Activated CD8-positive, alpha-beta T cell treated with anti-CD3 and anti-CD28 coated beads for 36 hours (primary cell): ENCODE measurements at places on chromosomes 4 and X. TPM values are rescaled to one million over a fixed set of nuclear protein-coding genes. Genes with fewer than 3 reads are reported as not detected.

SCFD2 gene
- total RNA-seq, result 21.4 TPM

NFXL1 gene
- total RNA-seq, result 14.5 TPM

PKD2 gene
- total RNA-seq, result 2.3 TPM

GLRA3 gene
- not detected for total RNA-seq

ADAMTS3 gene
- total RNA-seq, result not detected

GJB1 gene
- not detected for total RNA-seq

CD99L2 gene
- 11.9 TPM for total RNA-seq

CTAG1A gene
- total RNA-seq, result not detected

MAGEE2 gene
- total RNA-seq, result not detected

CXCL10 gene
- 0.68 TPM for total RNA-seq

RRH gene
- total RNA-seq, result not detected

ZNF718 gene
- total RNA-seq, result 7.5 TPM

FGB gene
- not detected for total RNA-seq

CFAP299 gene
- total RNA-seq, result not detected

FGF5 gene
- not detected for total RNA-seq

VCX3A gene
- not detected for total RNA-seq

NPNT gene
- not detected for total RNA-seq

PAGE1 gene
- not detected for total RNA-seq

ARMCX5 gene
- total RNA-seq, result 9.4 TPM

ALAS2 gene
- not detected for total RNA-seq

GRPR gene
- total RNA-seq, result not detected

FRAS1 gene
- 0.22 TPM for total RNA-seq

ABCG2 gene
- 0.25 TPM for total RNA-seq

USP17L30 gene
- not detected for total RNA-seq

TIGD4 gene
- total RNA-seq, result 0.27 TPM

GAK gene
- total RNA-seq, result 102 TPM

TASL gene
- total RNA-seq, result 1.7 TPM

HSD17B13 gene
- total RNA-seq, result not detected

EXOC1L gene
- not detected for total RNA-seq

TEX13D gene
- not detected for total RNA-seq

POF1B gene
- not detected for total RNA-seq

CTSO gene
- 3.7 TPM for total RNA-seq

ALB gene
- total RNA-seq, result not detected

YIPF7 gene
- not detected for total RNA-seq
